ENCODE measurements at places on chromosomes 5 and 9. TPM values are rescaled to one million over a fixed set of nuclear protein-coding genes. Genes with fewer than 3 reads are reported as not detected.

GRCh38 chr5:14816999-14817761 lies 54.4 kb downstream of the ANKH start:
- peak; percentile 46 for DNase-seq

DNA sequence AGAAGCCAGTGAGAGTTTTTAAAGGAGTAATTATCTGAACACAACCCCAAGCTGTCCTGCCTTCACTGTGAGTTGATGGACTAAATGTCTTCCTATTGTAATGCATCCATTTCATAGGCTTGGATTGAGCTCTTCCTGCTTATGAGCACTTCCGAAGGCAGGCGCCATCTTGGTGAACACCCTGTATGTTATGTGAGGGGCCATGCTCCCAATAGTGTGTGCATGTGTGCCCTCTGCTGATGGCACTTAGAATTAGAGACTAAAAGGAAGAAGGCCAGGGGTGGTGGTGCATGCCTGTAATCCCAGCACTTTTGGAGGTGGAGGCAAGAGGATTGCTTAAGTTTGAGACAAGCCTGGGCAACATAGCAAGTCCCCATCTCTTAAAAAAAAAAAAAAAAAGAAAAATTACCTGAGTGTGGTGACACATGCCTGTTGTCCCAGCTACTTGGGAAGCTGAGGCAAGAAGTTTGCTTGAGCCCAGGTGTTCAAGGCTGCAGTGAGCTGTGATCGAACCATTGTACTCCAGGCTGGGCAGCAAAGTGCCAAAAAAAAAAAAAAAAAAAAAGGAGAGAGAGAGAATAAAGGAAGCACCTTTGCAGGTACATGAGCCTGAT lies 65.0 kb downstream of the C9orf152 start:
- no peak for DNase-seq

Gene MAMDC4
- 13.2 TPM for total RNA-seq

Gene BTNL3
- total RNA-seq, result not detected

DNA sequence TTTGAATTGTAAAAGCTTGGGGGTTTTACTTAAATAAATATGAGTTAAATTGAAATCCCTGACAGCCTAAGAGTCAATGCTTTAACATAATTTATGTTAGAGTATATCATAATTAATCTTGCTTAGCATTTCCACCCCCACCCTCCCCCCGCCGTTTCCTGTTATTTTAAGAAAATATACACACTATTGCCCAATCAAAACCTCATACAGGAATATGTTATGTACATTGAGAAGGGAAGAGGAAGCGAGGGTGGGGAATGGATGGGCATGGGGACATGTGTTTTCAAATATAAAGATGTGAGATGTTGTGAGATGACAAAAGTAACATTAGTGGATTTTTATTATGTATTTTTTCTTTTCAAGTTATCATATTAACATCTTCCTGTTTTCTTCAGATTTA lies 561.1 kb upstream of the MEF2C start:
- peak; percentile 27 for DNase-seq

Gene TSSK1B
- total RNA-seq, result not detected
